CD4-positive, alpha-beta T cell treated with Interleukin-21 for 1 hour (primary cell): ENCODE measurements at places on chromosomes 11 and 22.
A peak's percentile ranks its signal among the peaks of the same experiment; 100 is the strongest.

DNA sequence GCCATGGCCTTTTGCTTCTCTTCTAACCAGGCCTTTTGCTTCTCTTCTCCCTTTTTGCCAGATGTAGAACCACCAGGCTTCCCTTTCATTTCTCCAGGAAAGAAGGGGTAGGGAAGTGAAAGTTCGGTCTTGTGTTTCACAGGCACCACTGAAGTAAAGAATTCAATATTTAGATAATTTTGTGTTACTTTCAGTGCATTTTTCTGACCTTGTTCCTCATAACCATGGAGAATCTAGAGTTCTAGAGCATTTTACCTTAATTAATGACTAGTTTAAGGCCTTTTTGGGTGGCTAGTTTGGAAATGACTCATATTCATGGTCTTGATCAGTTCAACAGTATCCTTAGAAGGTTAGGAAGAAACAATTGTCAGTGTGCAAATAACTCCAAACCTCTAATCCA lies 22.7 kb downstream of the GRAMD1B start:
- DNase-seq: no peak

GRCh38 chr11:86787018-86787536 lies 13.3 kb upstream of the PRSS23 start:
- DNase-seq: no peak

- no peak for DNase-seq
These were observed 780 bp downstream of the TRIM44 start for GRCh38 chr11:35663408-35663702.

DNA sequence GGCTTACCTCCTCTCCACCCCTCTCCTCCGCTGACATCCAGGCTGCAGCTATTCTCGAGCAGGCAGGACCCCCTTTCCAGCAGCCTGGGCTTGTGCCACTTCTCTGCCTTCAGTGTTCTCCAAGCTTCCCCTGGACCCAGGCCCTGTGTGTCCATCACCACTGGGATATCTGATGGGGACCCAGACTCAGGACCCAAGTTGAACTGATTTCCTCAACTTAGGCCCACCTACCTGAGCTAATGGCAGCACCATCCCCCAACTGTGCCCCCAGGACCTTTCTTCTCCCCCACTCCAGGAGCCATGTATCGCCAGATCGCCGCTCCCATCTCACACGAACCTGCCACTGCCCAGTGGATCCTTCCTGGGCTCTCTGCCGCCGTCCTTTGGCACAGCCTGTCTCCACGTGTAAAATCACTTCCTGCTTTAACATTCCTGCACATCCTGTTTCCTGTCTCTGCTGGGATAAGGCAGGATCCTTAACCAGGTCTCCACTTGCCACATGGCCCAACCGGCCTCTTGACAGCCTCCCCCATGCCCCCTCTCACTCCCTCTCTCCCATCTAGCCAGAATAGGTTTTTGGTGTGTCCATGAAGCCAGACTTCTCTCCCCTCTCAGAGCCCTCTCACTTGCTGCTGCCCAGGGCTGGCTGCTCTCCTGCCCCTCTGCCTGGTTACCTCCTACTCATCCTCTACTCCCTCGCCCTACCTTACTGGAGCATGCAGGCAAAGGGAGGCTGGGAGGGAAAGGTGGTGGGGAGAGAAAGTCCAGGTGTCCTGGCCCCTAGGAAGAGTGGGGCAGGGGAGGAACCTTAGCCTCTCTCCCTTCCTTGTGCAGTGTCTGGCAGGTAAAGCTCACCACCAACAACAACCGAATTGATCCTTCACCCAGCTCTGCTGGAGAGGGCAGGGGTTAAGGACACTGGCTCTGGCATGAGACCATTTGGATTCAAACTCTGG lies 9.4 kb downstream of the SPATA19 start:
- DNase-seq: no peak

- DNase-seq: peak; percentile 44
These were observed 68.1 kb downstream of the LIF start for GRCh38 chr22:30178181-30179126.

- no peak for DNase-seq
These were observed 97.7 kb downstream of the NXPE2 start for GRCh38 chr11:114775875-114776621.

GRCh38 chr11:117953024-117953671 lies 23.9 kb upstream of the TMPRSS13 start:
- peak; percentile 70 for DNase-seq

GRCh38 chr11:80280737-80281136 lies 839.9 kb upstream of the TENM4 start:
- DNase-seq: no peak

GRCh38 chr11:47469361-47470179 lies 20.6 kb upstream of the RAPSN start:
- DNase-seq: no peak

- DNase-seq: no peak
These were observed 45.8 kb upstream of the FIBIN start for GRCh38 chr11:26947904-26948639.

- no peak for DNase-seq
These were observed 121.5 kb downstream of the RRAS2 start for GRCh38 chr11:14237444-14237961.

DNA sequence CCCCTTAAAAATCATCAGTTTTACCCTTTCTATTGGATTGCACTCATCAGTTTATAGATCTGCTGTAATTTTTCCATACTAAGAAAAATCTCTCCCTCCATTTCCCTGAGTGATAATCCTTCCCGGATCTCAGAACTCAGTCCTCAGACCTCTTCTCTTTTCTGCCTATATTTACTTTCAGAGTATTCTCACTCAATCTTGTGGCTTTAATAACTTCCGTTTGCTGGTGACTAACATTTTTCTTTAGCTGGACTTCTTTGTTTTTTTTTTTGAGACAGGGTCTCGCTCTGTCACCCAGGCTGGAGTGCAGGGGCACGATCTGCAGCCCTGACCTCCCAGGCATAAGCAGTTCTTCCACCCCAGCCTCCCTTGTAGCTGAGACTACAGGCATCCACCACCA lies 10.4 kb downstream of the ATXN10 start:
- no peak for DNase-seq

- no peak for DNase-seq
These were observed 7.7 kb upstream of the FLI1 start for GRCh38 chr11:128686021-128686741.

GRCh38 chr11:128595775-128596174 lies 8.4 kb upstream of the ETS1 start:
- no peak for DNase-seq

DNA sequence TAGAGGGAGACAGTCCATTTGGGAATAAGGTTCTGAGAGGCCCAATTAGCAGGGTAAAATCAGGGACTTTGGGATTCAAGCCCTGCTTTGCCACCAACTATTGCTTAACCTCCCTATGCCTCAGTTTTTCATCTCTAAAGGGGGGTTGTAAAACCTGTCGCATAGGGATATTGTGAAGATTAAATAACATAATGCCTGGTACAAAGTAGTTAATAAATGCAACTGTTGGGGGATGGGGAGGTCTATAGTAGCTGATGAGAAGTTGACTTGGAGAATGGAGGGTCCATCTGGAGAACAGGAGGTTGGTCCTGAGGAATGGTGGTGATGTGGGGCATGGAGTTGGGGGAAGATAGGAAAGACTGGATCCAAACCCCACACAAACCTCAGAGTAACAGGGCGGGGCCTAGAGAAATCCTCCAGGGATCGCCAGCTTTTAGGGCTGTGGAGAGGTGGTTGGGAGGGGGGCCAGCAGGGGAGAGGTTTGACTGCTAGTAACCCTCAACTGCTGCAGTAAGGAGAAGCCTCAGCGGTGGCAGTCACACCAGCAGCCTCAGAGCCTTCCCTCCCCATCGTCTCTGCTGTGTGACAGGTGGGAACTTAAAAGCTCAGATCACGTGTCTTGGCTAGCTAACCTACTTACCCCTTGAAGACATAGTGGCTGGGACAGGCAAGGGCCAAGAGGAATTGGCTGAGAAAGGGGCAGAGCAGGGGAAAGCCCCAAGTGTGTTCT lies 1.1 kb upstream of the ABCG4 start:
- no peak for DNase-seq

DNA sequence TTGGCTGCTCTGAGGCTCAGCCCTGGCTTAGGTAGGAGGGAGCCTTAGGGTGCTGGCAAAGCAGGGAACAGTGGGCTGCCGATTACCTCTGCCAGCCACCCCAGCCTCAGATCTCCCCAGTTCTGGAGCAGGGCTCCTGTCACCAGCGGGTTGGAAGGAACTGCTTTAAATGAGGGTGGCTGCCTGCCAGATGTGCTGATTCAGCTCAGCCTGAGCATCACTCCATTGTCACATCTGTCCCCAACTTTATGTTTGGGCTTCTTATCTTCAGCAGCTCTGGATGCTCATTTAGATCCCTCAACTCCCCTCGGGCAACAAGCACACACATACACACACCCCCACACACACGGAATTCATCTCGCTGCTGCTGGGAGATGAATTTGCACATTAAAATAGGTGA lies 16.9 kb upstream of the ANKK1 start:
- DNase-seq: no peak

- no peak for DNase-seq
These were observed 3.6 kb upstream of the MAPK8IP1 start for GRCh38 chr11:45881708-45882368.

GRCh38 chr22:29817724-29818123 lies 20.4 kb downstream of the ASCC2 start:
- DNase-seq: no peak
